ENCODE measurements at places on chromosomes 5 and 9. TPM values are rescaled to one million over a fixed set of nuclear protein-coding genes. Genes with fewer than 3 reads are reported as not detected.

DNA sequence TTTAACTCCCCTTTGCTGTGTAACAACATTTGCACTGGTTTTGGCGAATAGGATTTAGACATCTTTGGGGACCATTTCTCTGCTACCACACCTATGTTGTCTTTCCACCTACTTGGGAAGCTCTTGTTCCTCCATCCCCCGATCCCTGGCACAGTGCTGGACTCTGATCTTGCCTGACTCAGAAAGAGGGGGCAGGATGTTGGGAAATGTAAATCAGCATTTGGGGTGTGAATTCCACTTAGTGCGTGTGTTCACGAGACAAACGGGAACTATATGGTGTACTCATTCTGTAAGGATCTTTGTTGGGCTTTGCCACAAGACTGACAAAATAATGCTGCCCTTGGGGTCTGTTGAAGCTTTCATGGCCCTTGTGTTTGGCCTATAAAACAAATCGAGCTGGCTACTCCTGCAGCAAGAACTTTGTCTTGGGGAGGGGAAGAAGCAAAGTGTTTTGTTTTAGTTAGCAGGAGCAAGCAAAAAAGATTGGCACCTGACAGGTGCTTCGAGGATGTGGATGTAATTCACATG, 18.5 kb downstream of the TMEM268 start:
- DNase-seq = no peak

GRCh38 chr5:167241436-167242067, 1049.9 kb upstream of the WWC1 start:
- DNase-seq = no peak

DNA sequence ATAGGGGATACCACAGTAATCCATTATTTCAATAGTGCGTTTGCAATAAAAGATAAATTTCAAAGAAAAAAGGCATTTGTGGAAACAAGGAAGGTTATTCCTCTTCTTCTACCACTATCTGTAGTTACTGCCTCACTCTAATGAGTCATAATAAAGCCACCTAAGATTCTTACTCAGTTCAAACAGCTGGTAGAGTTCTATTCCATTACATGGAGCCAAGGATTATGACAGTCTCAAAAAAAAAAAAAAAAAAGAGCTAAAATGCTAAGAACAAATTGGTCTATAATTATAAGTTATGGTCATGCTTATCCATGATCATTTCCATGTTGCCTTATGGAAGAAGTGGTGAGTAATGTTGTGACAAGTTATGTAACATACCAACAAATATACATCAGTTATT, 46.3 kb downstream of the DENND1A start:
- no peak for DNase-seq

GRCh38 chr9:77725046-77725694, 77.0 kb upstream of the GNA14 start:
- no peak for DNase-seq

Gene ABCA1
- 44.5 TPM for total RNA-seq

Gene GFI1B
- not detected for total RNA-seq

Gene ARHGEF37
- total RNA-seq = 64.2 TPM
